ENCODE measurements at places on chromosomes 7 and 10. TPM values are rescaled to one million over a fixed set of nuclear protein-coding genes. Genes with fewer than 3 reads are reported as not detected.

The ASB15 gene
- not detected for total RNA-seq

The LIPK gene
- not detected for total RNA-seq

The NKX2-3 gene
- total RNA-seq, result 2.5 TPM

The STEAP4 gene
- total RNA-seq, result not detected

The LIPN gene
- total RNA-seq, result not detected

The ANKRD2 gene
- total RNA-seq, result 19.4 TPM

The ITIH2 gene
- total RNA-seq, result not detected

The PRSS1 gene
- total RNA-seq, result not detected

GRCh38 chr7:141456298-141456697 lies 94.9 kb upstream of the AGK start:
- DNase-seq, result peak; percentile 11

DNA sequence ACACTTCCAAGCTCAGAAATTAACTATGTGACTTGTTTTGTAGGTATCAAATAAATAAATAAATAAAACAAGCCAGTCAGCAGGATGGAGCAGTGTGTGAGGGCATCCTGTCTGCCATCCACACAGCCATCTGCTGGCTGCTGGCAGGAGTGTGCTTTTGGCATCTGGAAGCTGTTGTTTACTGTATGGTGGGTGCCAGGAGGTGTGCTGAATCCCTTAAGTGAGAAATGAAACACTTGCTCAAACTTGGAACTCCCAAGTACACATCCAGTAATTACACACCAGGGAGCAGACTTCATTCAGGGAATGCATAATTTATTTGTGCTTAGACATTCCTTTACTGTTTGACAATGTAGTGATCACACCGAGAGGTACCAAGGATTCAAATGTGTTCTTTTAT lies 16.9 kb upstream of the TAX1BP1 start:
- DNase-seq, result peak; percentile 22

DNA sequence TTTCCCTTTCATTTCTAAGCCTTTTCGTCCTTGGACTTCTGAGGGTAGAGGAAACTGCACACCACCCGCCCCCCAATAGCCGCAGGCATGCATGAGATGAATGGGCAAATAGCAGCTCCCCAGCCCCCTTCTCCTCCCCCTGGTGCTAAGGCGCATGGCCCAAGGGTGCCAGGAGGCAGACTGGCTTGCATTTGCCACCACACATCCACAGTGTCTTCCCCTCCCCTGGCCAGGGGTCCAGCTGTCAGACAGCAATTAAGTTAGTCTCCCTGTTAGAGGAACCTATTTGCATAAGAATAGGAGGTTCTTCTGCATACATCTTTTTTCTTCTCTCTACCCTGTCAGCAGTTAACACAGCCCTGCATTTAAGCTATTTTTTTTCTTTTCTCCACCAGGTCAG lies 20.2 kb downstream of the TOMM7 start:
- no peak for DNase-seq

- DNase-seq, result no peak
Measured at GRCh38 chr10:92268748-92269147, 22.1 kb downstream of the CPEB3 start.

- no peak for DNase-seq
Measured at GRCh38 chr10:35274498-35275060, 61.7 kb upstream of the CCNY start.

DNA sequence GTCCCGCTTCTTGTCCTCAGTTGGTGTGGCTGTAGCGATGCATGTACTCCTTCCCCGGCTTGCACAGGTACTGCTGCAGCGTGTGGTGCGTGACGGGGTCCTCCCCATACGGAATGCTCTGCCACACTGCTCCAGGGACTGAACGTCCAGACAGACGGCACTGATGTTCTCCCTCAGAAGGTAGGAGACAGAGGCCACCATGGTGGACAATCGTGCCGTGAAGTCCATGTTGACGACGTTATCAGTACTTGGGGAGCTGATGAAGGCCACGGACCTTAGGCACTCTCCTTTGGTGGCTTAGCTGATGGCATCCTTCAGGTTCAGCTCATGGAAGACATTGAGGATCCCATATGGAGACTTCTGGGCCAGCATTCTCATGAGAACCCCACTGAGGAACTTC lies 37.4 kb downstream of the AGAP6 start:
- DNase-seq, result no peak

DNA sequence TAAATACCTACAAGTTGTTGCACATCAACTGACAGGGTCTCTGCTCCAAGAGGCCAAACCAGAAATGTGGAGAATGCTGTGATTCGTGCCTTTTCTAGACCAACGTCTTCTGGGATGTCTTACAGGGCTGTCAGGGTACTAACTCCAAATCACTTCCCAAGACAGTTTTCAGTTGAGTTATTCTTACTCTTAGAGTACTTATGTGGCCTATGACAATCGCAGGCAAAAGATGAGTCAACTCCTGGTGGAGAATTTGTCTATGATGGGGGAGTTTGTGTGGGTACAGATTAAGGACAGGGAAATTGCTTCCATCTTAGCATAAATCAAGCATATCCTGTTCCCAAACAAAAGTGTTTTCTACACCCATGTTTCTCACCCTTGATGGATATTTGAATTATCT lies 734.8 kb downstream of the TNS3 start:
- no peak for DNase-seq

DNA sequence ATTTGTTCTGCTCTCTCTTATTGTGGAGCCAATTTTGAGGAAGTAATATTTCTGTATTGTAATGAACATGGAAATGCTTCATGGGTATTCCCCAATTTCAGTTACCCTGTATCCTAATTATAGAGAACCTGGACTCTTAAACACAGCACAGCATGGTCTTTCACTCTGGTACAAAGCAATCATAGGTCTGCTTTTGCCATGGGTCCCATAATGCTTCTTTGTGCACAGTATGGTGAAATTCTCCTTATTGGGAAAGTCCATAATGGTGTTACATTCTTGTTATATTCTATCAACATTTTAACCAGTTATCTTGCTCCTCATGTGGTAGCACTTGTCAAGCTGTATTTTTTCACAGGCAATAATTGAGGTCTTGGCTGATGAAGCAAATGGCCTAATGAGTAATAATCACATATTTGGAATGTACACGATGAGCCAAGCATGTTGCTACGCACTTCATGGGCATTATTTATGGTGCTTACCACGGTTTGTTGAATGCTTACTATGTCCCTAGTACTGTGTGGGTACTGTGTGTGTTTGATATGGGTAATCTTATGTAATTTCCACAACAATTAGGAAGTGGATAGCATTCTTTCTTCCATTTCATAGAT lies 42.9 kb downstream of the PRKG1 start:
- DNase-seq, result no peak

GRCh38 chr10:132291826-132292225 lies 15.9 kb downstream of the STK32C start:
- DNase-seq, result no peak

- no peak for DNase-seq
Measured at GRCh38 chr10:93991114-93991513, 2.6 kb upstream of the PLCE1 start.

DNA sequence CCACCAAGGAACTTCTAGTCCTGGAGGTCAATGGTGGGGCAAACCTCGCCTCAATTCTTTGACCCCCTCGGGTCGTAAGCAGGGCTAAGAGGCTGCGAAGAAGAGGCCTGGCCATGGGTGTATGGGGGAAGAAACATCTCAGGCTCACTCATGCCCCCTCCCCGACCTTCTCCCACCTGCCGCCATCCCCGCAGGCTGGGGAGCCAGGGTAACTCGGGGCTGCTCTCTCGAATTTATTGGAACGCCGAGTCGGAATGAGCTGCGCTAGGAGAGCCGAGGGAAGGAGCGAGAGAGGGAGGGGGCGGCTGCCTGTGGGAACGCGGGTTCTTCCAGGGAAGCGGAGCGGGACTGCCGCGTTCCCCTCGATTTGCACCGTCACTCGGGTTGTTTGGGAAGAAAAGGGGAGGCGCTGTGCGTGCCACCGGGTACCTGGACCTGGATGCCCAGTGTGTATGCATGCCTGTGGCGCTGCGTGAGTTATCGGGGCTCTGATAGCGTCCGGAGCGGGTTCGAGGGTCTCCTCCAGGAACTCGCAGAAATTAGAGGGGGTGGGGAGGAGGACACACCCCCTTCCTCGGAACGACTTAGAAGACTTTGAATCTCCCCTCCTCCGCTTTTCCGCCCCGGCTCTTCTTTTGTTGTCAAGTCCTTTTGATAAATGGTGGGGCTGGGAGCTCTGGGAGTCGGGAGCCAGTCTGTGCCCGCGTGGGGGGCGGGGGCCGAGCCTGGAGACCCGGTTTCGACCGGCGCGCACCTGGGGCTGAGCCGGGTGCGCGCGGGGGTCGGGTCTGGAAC lies 1.8 kb upstream of the ZNF503 start:
- peak; percentile 64 for DNase-seq

DNA sequence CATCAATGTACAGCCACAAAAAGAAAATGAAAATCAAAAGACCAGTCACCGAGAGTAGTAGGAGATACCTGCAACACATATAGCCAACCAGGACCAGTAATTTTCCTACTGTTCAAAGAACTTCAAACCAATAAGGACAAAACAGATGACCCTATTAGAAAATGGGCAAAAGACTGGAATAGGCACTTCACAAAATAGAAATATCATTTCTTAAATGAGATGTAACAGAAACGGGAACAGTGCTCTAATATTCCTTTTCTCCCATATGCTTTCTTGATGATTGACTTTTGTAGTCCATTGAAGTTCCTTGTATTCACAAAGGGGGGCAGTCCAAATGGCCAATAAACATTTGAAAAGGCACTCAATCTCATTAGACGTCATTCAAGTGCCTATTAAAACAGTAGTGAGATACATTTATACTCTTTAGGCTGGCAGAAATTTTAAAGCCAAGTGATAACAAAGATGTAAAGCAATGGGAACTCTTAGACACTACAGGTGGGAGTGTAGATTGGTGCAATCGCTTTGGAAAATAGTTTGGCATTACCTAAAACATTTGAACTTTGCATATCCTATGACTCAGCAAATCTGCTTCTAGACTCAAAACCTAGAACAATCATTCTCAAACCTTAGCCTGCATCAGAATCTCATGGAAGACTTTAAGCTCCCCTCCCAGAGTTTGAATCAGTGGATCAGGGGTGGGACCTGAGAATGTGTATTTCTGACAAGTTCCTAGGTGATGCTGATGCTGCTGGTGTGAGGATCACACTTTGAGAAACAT lies 24.3 kb upstream of the FOXK1 start:
- no peak for DNase-seq

DNA sequence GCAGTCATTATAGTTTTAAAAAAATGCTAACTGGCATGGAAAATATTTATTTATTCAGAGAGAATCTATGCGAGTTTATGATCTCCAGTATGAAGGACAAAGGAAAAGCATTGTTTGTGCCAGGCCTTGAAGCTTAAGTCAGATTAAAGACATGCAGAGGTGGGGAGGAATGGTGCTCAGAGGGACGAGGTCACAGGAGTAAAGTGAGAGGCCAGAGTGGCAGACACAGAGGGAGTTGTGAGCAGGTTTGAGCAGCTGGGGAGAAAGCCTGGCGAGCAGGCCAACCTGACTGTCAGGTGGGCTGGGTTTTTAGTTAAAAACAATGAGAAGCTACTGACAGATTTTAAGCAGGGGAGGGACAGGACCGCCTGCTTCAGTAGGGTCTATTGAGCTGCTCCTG lies 6.8 kb upstream of the CCNY start:
- no peak for DNase-seq

DNA sequence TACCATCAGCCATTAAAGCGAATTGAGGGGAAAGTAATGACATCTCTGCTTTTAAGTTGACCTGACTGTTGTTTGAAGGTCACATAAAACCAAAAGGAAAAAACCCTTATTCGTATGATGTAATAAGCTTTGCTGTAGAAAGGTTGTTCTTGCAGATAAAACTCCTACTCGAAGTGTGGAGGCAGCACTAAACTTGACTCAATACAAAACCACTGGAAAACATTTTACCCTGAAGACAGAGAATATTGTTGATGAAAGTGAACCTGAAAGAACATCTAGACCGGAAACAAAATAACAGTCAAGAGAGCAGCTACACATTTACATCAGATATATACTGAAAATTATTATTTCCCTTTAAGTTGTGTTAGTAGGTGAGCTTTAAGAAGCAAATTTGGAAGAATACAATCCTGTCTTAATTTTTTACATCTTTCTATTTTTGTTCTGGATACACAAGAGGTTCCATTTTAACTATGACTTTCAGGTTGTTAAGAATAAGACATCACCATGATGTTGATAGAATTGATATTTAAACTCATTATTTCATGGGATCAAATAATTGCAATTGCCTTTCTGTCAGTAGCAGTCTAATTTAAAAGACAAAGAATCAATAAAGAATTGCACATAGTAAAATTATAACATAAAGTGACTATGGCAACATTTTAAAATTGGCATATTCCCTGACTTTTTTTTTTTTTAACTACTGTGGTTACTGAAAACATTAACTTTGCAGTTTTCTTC lies 6.4 kb downstream of the ETV1 start:
- DNase-seq, result no peak

DNA sequence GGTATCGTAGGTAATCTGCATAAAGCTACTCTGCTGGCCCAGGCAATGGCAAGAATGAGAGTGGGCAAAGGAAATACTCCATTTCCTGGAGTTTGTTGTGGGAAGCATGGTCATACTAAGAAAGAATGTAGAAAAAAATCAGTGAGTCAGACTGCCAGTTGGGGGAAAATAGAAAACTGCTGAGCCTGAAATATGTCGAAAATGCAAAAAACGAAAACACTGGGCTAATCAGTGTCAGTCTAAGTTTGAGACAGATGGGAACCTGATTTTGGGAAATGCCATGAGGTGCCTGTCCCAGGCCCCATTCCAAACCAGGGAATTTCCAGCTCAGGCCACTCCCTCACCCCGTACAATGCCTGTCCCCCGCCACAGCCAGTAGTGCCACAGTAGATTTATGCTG lies 150.0 kb downstream of the ZNF33B start:
- DNase-seq, result no peak

DNA sequence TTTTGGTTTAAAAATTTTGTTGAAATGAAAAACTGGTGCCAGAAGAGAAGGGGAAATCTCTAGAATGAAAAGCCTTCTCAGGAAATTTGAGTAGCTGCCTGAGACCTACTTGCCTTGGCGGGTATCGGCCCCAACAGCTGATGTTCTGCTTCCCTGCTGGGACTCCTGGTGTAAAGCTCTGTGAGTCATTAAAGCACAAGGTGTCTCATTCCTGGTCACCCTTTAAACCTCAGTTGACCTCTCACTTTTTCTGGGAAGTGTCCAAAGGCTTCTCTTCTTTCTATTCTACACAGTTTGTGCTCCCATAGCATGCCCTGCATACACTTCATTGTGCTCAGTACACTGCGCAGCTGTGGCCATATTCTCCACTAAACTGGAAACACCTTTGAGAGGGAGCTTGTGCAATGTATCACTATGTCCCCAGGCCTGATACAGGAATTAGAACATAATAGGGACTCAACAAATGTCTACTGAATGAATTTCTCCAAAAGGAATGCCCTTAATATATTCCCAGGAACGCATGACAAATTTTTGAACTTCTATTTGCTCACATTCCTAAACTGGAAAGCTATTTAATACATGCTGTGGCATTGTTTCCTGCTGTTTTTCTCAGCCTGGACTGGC lies 303.9 kb downstream of the SDHAF3 start:
- peak; percentile 64 for DNase-seq

DNA sequence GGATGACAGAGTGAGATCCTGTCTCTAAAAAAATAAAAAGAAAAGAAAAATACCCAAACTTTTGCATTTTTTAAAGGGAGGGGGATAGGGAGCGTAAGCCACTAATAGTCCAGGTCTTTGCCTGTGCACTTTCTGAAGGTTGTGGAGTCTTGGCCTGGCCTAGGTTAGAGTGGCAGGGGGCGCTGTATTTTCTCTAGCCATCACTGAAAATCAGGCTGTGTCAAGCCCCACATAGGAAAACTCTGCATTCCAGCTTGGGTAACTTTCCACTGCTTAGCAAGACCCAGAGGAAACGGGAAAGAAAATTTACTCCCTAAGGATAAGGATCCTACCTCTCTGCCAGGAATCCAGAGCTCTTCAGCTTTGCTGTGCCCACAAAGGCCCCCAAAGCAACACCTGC lies 10.5 kb upstream of the PAX4 start:
- DNase-seq, result no peak

Data from Caki2 (cell line).